ENCODE measurements at places on chromosomes 3 and 15.
A peak's percentile ranks its signal among the peaks of the same experiment; 100 is the strongest.

DNA sequence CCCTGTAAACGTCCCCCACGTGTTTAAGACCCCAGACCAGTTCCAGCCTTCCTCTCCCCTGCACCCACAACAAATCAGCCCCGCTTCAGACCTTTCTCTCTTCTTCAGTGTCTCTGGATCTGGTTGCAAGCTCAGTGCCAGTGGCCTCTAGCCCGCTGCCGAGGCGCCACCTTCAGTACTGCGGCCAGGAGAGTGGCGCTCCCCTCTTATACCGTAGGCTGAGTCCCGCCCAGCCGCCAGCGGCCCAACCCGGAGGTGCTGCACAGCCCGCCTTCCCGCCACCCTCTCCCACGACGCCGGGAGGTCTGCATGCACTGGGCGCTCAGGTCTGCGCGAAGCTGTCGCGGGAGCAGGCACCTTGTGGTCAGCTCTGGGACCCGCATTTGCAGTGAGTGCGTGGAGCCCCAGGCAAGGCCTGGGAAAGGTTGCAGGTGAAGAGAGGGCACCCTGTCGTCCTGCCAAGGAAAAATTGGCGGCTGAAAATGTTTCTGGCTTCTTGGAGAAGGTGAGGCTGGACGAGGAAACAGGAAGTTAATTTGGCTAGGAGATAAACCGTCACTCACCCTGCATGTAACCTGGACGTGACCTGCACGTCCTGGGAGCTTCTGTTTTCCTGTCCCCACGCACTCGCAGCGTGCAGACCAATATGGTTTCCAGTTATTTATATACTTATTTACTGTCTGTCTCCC lies at the start of gene C2CD4B:
C2CD4B (minus strand) TSS at position 182 of the 689 bp plus-strand sequence. CDS start 301 bp downstream, outside the sequence.
- no peak for DNase-seq

DNA sequence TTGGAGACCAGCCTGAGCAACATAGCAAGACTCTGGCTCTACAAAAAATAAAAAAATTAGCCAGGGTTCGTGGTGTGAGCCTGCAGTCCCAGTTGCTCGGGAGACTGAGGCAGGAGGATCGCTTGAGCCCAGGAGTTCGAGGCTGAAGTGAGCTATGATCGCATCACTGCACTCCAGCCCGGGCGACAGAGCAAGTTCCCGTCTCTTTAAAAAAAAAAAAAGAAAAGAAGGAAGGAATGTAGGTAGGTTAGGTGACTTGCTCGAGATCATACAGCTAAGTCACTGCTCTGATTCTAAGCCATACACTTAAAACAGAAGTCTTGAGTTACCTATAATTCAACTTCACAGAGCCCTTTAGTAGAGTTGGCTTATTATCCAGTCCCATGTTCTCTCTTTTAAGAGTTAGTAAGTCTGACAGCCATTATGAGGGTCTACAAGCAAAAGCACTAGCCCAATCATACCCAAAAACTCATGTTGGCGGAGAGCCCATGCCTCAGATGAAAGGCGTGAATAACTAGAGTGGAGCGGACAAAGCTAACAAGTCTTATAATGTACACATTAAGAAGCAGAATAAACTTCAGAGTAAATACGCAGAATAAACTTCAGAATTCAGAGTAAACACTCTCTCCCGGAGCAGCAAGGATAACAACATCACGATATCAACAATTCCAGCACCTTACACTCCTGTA lies 768 bp downstream of the AAGAB start:
- peak; percentile 20 for DNase-seq

DNA sequence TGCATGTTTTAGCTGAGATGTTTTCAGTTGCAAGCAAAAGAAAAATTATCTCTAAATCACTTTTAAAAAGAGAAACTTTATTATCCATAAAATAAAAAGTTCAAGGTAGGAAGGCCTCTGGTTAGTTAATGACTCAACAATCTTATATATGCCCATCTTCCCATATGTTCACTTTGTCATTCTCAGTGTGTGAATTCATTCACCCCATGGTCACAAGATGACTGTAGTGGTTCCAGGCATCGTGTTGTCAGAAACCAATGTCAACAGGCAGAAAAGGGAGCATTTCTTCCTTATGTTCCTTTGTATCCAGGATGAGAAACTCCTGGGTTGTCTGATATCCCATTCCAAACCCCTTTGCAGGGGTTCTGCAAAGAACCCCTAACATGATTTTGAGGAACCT lies 119.9 kb upstream of the RAP2B start:
- DNase-seq, result no peak

- no peak for DNase-seq
Measured at GRCh38 chr3:110871869-110872268, 199.7 kb upstream of the NECTIN3 start.

DNA sequence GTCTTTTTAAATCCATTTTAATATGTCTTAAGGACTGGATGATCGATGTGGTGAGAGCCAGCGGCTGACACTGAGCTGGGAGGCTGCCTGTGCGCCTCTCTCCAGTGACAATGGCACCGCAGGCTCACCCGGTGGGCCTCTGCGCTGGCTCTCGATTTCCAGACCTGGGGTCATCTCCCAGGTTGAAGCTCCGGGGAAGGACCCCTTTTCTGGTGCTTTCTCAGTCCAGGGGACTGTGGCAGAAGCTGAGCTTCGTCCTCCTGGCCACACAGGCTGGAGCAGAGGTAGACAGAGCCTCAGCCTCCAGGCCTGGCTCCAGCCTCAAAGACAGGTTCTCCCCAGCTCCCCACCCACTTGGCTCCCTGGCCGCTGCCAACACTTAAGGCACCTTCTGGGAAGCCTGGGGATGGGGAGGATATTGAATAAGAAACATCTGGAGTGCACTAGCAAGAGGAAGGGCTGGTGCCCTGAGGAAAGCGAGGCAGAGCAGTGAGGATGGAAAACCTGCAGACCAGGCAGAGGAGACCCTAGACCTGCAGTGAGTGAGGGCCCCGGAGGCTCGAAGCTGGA lies 154.2 kb upstream of the SMAD3 start:
- no peak for DNase-seq

GRCh38 chr3:120764206-120764605 lies 21.7 kb downstream of the GTF2E1 start:
- no peak for DNase-seq

DNA sequence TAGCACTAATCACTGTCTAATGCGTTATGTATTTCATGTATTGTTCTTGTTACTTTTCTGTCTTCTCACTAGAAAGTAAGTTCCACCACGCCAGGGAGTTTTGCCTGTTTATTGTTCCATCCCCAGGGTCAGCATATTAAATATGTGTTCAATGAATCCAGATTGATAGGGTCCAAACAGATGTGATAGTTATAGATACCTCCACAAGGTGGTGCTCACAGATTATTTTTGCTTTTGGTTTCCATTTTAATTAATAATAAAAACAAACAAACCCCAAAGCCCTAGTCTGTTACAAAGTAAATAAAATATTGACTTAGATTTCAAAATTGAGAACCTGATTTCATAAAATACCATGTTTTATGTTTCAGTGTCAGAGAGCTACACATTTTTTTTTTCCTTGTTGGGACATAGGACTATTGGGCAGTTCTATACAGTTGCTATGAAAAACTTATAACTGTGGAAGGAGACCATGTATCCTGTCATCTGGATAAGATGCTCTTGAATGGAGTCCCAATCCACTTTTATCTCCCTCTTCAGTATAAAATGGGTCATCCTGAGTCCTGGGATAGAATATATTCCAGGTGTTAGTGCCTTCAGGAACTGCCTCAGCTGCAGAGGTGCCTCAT lies 12.4 kb downstream of the OTOL1 start:
- DNase-seq, result no peak

DNA sequence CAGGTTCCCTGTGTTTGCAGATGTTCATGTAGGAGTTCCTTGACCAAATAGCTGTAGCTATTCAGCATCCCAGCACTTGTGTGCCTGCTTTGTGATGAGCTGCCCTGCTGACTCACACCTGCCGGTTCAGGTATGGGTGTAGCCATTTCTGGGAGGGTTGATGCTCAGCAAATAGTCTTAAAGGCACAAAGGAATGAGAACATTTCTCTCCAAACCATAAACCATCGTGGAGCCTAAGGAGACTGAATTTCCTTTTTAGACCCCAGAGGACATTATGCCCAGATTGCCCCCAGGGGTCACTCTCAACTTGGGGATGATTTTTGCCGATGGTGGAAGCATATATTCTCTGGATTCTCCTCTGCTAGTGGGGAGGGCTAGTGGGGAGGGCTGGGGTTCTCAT lies 80.6 kb downstream of the ADAMTSL3 start:
- no peak for DNase-seq

GRCh38 chr3:128170866-128171516 lies 17.7 kb downstream of the EEFSEC start:
- peak; percentile 14 for DNase-seq

GRCh38 chr15:69000091-69000490 lies 14.4 kb upstream of the NOX5 start:
- DNase-seq, result no peak

GRCh38 chr15:85777250-85778106 lies 17.2 kb downstream of the KLHL25 start:
- no peak for DNase-seq

- no peak for DNase-seq
Measured at GRCh38 chr3:171126478-171127209, 100.1 kb upstream of the SLC2A2 start.
